Tibial nerve (tissue), 4 donors: ENCODE measurements at places on chromosomes 16 and 17.

- DNase-seq, result no peak
Measured at GRCh38 chr16:64058685-64059084, 1063.2 kb downstream of the CDH11 start.

DNA sequence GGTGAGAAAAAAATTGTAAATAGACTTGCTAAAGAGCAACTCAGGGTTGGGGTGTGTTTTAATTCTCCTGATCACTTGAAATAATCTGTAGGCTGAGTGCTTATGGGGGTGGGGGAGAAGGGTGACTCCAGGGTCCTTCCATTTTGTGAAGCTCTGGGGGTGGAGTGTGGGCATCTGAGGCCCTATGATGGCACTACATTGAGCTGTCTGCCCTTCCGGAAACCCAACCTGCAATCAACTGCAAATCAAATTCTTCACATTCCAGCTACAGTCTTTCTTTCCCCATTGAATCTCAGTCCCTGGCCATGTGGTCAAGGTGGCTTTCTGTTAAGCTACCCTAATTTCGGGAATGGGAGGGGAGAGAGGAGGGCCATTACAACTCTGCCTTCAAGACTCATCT, 6.0 kb upstream of the CDC6 start:
- DNase-seq, result no peak

DNA sequence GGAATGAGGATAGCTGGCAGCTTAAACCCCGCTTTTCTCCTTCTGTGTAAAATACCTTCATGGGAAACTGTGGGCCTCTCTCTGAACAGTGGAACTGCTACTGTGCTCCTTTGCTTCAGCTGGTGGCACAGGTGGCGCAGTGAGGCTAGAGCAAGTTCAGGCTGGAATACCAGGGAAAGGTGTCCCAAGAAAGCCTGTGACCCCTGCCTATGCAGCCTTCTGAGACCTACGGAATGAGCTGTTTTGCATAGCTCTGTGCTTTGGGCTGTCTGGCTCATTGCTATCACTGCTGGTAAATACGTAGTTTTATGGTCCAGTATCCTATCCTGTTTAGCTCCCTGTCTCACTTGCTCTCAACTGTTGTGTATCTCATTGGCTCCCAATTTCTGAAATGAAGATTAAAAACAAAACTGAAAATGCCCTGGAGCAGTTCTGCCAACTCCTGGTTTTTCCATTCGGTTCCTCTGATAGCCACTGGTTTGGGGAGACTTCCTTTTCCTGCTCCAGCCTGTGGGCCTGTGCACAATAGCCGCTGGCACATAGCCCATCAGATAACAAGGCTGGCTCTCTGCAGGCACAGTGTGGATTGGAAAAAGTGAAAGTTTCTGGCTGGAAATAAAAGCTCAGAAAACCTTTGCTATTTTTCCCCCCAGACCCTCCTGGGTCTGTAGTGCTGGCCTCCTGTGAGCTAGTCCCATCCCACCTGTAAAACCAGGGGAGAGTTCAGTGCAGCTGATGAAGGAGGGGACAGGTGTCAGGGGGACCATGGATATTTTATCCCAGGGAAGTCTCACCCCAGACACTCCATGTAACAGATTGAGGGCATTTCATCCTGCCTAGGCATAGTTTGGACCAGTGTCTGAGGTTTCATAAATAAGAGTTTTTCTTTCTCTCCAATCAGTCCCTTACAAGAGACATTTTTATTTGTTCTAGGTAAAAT, 24.0 kb downstream of the LIMD2 start:
- DNase-seq, result peak; percentile 79

- no peak for DNase-seq
Measured at GRCh38 chr16:79400462-79401149, 199.9 kb downstream of the MAF start.

GRCh38 chr17:39281806-39282205, 56.1 kb upstream of the STAC2 start:
- no peak for DNase-seq

- DNase-seq, result no peak
Measured at GRCh38 chr17:82815790-82816305, 24.0 kb downstream of the ZNF750 start.

DNA sequence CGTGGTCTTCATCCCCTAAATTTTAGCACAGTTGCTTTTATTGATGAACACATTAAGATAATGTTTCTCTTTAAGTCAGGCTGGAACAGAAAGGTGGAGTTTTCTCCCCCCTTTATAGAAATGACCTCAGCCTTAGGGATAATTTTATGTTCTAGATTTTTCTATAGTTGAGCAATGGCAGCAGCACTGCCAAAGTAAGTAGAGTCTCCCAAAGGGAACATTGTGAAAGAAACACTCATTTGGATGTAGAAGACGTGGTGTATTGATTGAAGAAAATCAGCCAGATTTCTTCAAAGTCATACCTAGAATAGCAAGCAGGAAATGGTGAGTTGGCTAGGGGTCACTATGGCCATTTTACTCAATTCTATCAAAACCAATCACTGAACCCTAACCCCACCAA, 122.5 kb downstream of the DNAH9 start:
- no peak for DNase-seq

GRCh38 chr16:87754535-87754934, 11.3 kb downstream of the KLHDC4 start:
- DNase-seq, result no peak

- no peak for DNase-seq
Measured at GRCh38 chr17:59870482-59870881, 22.3 kb downstream of the TUBD1 start.

DNA sequence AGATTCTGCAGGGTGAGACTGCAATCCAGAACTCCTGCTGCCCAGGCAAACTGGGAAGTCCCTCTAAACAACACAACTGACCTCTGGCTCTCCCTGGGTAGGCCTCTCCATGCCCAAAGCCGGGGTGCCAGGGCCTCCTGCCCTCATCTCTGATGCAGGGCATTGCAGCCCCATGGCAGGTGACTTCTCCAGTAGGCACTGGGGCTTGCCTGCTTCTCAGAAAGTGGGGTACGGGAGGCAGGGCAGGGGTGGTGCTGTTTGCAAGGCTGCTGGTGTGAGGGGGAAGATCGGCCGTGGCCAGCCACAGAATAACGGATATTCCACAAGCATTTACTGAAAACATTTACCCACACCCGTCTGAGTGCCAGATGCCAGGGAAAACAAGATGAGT, 4.1 kb upstream of the GPRC5C start:
- DNase-seq, result no peak

GRCh38 chr17:1779571-1780131, 17.8 kb downstream of the SERPINF1 start:
- peak; percentile 90 for DNase-seq

DNA sequence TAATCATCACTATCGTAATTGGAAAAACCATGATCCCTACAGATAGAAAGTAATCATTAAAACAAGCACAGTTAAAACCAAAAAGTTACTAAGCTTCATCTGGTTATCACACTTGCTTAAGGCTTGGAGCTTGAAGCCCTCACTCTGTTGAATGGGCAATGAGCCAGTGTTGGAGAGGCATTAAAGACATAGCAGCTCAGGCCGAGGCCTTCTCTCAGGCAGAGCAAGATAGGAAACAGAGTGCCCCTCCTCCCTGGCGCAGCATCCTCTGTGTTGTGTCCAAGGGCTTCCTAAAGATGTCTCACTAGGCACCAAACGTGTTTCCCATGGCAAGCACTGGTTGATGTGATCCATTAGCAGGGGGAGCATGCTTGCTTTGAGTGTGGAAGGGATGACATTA, 34.9 kb upstream of the LGALS9 start:
- no peak for DNase-seq

DNA sequence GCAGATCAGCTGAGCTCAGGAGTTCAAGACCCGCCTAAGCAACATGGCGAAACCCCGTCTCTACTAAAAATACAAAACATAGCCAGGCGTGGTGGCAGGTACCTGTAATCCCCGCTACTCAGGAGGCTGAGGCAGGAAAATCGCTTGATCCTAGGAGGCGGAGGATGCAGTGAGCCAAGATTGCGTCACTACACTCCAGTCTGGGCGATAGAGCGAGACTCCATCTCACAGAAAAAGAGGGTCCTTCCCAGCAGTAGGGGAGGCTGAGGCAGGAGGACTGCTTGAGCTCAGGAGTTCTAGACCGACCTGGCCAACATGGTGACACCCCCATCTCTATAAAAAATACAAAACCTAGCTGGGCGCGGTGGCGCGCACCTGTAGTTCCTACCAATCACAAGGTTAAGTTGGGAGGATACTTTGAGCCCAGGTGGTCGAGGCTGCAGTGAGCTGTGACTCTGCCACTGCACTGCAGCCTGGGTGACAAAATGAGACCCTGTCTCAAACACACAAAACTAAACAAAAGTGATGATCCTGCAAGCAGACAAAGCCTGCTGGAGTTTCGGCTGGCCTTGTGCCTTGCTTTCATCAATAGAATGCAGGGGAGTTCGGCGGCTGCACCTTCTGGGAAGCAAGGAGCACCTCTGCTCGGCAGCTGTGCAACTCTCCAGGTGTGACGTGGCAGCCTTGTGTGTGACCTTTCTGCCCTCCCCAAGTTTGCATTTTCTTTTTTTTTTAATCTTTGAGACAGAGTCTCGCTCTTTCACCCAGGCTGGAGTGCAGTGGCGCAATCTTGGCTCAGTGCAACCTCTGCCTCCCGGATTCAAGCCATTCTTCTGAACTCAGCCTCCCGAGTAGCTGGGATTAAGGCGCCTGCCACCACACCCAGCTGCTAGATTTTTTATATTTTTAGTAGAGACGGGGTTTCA, 12.4 kb upstream of the YWHAE start:
- DNase-seq, result no peak

GRCh38 chr17:21360048-21360447, 16.1 kb upstream of the KCNJ12 start:
- no peak for DNase-seq

DNA sequence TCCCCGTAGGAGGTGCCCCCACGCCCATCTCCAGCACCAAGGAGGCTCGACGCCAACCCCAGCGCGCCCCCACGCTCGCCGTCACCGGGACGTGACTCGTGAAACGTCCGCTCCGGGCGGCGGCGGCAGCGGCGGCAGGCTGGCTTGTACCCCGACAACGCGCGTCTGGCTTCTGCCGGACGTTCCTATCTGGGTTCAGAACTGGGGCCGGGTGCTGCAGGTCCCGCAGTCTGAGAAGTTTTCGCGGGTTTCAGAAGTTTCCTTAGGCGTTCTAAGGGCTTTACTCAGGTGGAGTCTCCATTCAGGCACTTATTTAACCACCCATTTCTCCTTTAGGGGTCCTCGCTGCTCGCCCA, 672 bp upstream of the ALKBH5 start:
- peak; percentile 68 for DNase-seq

GRCh38 chr17:16593356-16594102, 24.5 kb upstream of the ZNF287 start:
- DNase-seq, result peak; percentile 43

DNA sequence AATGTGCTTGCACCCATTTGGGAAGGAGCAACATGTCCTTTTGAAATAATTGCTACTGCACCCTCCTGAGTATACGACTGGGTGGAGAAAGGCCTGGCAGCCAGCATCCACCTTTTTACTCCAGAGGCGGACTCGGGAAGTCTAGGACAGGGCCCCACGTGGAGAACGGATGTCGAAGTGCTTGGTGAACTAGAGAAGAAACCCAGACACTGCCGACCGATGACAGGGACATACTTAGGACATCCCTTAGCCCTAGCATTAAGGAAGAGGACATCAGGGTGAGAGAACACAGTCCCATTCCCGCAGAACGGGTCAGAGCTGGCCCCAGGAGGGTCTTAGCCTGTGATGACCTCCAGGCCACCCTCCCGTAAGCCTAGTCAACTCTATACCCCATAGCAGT, 3.8 kb downstream of the YBX2 start:
- no peak for DNase-seq

- no peak for DNase-seq
Measured at GRCh38 chr17:50638606-50638965, 3.9 kb downstream of the ABCC3 start.

GRCh38 chr16:87764600-87765472, 950 bp downstream of the KLHDC4 start:
- DNase-seq, result no peak

- DNase-seq, result no peak
Measured at GRCh38 chr17:2094891-2095535, 40.1 kb downstream of the HIC1 start.
